Psoas muscle (tissue), 8 donors: ENCODE measurements at places on chromosomes 7 and 10. TPM values are rescaled to one million over a fixed set of nuclear protein-coding genes. Genes with fewer than 3 reads are reported as not detected.

PPP1R17 gene
- polyA plus RNA-seq = not detected

GPR37 gene
- 0.89 TPM for polyA plus RNA-seq

FBXL13 gene
- polyA plus RNA-seq = 0.14 TPM

KAZALD1 gene
- 3.1 TPM for polyA plus RNA-seq

ZNF804B gene
- polyA plus RNA-seq = not detected

LIPJ gene
- 0.06 TPM for polyA plus RNA-seq

MOGAT3 gene
- not detected for polyA plus RNA-seq

LRRC18 gene
- not detected for polyA plus RNA-seq

GRM8 gene
- not detected for polyA plus RNA-seq

MKX gene
- polyA plus RNA-seq = 0.01 TPM
